ENCODE measurements at places on chromosomes 6 and 20.

DNA sequence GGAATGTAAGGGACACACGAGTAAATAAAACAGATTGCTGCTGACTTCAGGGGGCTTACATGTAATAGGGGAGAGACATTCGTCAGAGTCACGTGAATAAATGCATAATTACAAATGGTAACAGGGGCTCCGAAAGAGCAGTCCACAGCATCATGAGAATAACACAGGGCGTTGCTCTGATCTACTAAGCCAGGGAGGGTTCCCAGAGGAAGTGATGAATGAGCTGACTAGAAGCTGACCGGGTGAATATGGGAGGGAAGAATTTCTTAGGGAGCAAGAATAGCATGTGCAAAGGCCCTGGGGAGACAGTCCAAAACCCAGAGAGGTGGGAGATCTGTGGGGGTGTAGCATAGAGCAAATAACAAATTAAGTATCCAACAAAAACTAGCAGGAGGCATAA, 2.4 kb downstream of the BPI start:
- no peak for DNase-seq

GRCh38 chr6:115753446-115753845, 307.2 kb downstream of the FRK start:
- no peak for DNase-seq

GRCh38 chr6:93087606-93088005, 331.8 kb downstream of the EPHA7 start:
- DNase-seq = no peak

GRCh38 chr20:45235995-45236394, 14.8 kb downstream of the SEMG2 start:
- no peak for DNase-seq

- DNase-seq = no peak
These were observed 62.4 kb downstream of the APCDD1L start for GRCh38 chr20:58452667-58453255.

DNA sequence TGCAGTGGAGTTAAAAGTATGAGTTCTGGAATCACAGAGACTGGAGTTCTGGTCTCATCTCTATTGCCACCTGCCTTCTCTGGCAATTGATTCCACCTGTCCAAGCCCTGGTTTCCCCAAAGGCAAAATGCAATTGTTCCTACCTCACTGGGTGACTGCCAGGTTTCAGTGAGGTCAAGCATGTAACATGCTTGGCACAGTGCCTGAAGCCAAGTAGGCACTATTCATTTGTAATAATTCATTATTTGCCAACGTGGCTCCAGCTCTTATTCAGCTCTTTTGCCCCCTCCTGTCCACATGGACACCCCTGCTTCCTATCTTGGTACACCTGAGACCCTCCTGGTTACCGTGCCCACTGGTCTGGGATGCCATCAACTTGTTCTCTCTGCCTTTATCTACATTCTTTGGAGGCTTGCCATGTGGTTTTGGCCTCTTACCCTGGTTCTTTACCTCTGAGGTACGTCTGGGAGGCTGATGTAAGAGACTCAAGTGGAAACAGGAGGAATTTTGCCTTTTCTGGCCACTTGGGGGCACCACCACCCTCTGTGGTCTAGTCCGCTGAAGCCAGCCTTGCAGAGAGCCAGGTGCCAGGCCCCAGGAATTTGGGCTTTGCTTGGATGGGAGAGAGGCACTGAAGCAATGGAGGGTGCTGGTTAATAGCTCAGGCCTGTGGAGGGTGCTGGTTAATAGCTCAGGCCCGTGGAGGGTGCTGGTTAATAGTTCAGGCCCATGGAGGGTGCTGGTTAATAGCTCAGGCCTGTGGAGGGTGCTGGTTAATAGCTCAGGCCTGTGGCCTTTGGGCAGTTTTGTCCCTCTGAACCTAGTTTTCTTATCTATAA, 1.7 kb downstream of the KCNK15 start:
- DNase-seq = peak; percentile 56

DNA sequence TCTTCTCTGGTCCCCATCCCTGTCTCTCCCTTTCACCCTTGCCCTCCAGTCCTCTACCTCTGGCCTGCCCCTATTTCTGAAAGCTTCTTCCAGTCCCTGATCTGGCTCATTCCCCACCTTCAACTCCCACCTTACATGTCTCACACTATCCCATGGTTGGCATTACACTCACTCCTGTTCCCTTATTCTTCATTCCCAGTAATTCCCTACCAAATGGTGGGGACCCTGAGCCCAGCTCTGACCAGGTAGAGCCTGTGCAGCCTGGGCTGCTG, 6.4 kb downstream of the TP53INP2 start:
- no peak for DNase-seq

DNA sequence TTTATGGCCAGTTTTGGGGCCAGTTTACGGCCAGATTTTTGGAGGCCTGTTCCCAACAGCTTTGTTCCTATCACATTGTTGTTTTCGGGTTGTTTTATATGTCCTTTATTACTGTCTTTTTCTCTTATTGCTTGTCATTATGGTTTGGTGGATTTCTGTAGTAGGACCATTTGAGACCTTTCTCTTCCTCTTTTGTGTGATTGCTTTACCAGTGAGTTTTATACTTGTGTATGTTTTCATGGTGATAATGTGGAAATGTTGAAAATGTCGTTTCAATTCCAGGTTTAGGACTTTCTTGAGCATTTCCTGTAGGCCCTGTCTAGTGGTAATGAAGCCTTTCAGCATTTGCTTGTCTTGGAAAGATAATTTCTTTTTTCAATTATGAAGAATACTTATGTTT, 17.8 kb downstream of the HLA-B start:
- no peak for DNase-seq

DNA sequence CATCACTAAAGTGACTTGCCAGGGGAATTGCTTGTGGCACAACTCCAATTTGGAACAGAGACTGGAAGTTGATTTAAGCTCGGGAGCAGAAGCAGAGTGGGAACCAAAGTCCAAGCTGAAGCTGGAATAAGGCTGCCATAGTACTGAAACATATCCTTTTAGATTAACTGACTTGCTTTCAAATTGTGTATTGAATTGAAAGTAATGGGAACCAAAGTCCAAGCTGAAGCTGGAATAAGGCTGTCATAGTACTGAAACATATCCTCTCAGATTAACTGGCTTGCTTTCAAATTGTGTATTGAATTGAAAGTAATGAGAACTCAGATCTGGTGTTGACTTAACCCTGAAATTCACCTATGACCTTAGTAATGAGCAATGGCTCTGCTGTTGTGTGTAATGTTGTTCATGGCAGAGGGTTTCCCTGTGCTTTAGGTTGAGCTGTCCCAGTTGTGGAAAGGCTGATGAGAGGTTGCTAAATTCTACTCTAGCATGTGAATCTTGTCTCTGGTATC, 40.2 kb downstream of the CENPW start:
- no peak for DNase-seq

DNA sequence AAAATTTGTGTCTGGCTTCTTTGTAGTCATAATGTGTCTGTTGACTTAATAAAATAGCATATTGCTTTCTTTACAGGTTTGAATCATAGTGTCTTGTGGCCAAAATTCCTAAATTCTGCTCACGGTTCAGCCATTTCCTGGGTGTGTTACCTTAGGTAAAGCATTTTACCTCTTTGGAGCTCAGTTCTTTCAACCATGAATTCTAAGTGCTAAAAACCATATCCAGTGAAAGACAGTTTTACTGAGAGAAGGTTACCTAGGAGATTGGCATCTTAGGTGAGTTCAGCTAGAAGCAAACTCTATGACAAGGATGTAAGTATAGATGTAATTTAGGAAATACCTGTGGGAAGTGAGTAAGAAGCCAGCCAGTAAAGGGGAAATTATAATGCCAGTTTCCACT, 20.7 kb downstream of the CRYBG1 start:
- DNase-seq = no peak

DNA sequence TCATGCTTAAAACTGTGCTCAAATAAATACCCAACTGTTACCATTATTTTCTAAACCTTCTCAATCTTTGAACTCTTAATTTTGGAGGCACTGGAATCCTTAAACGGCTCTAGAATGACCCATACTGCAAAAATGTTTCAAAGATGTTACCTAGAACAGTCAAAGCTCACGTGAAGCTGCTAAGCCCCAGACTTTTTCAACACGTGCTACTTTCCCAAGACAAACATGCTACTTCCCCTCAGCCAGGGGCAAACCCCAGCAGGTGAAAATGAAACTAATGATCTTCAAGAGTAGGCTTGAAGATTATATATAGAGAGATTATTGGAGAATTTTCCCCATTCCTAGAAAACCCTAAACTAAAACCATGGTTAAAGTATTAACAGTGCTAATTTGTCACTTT, 28.1 kb downstream of the HUS1B start:
- DNase-seq = no peak

DNA sequence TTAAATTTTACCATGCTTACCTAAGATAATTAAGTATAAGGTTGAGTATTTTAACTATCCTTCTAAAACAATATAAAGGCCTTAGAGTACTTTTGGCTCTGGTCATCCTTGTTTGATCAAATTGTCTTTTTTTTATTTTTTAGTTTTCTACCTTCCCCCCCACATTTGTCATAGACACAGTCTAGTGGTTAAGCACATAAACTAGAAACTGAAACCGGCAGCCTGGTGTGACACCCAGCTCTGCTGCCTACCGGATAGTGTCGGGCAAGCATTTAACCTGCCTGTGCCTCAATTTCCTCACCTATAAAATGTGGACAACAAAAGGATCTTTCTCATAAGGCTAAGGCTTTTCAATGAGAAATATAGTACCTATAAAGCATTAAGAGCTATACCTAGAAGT, 21.6 kb upstream of the TULP4 start:
- peak; percentile 68 for DNase-seq

GRCh38 chr6:83072726-83073125, 5.3 kb downstream of the DOP1A start:
- DNase-seq = no peak

DNA sequence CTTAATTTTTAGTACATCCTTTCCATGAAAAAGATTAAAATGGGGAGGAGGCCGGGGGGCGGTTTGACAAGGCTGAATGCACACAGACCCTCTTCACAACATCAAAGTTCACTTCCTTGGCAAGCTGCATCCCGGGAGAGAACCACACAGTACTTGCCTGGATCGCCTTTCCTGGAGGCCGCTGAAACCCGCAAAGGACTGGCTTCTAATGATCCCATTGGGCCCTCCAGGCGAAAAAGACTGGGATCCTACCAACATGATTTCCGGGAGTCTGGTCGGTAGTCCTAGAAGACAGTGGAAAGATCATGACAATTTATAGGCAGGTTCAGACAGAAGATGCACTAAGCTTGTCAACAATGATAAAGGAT, 60.2 kb downstream of the RIPOR2 start:
- DNase-seq = no peak

GRCh38 chr6:160337301-160337700, 10.9 kb upstream of the SLC22A3 start:
- no peak for DNase-seq

DNA sequence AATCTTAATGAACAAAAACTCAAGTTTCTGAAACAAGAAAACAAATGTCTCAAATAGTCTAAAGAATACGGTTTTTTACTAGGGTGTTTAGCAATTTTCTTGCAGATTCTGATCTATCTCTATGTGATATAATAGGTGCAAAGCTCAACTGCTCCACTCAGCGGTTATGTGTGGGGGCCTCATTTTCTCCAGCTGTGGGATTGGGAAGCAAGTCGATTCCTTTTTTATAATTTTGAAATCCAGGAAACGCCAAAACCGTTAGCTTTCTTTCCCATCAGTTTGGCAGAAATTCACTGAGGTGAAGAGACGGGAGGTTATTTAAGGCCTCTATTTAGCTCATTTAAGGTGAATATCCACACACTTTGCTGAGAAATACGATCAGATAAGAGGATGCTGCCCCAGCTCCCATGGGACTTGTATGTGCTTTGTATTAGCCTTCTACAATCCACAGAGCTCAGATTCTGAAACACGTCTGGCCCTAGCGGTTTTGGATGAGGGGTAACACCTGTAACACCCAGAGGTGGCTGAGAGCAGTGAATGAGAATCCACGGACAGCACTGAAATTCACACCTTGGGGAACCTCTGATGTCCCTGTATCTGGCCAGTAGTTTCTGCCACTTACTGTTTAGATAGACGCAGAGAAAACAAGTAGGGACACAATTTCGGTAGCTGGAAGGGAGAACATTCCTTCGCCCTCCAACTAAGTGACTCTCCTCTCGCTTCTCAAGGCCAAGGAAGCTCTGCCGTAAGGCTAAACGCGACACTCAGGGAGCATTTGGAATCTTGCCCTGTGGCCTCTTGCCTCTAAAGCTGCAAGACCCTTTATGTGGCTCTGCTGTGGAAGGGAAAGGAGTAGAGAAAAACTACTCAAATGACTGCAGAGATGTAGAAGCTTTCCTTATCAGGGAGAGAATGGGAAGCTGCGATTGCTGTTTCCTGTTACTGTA, 6.5 kb upstream of the BCAS4 start:
- DNase-seq = no peak

DNA sequence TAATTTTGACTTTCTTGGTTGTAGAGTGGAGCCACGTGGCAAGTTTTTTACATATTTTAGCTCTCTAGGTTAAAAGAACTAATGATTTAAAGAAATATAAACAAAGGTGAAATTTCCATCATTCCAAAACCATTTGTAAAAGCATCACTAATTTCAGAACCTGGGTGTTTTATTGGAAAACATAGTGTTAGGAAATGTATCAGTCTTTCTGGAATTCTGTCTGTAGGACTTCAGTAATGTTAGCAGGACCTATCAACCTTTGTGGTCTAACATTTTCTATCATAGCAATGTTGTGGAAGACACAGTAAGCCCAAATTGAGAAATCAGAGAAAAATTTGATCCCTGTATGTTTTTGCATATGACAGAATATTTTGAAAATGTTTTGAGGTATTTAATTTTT, 28.3 kb downstream of the L3MBTL3 start:
- no peak for DNase-seq

- no peak for DNase-seq
These were observed 18.3 kb downstream of the ETV7 start for GRCh38 chr6:36368921-36369865.

DNA sequence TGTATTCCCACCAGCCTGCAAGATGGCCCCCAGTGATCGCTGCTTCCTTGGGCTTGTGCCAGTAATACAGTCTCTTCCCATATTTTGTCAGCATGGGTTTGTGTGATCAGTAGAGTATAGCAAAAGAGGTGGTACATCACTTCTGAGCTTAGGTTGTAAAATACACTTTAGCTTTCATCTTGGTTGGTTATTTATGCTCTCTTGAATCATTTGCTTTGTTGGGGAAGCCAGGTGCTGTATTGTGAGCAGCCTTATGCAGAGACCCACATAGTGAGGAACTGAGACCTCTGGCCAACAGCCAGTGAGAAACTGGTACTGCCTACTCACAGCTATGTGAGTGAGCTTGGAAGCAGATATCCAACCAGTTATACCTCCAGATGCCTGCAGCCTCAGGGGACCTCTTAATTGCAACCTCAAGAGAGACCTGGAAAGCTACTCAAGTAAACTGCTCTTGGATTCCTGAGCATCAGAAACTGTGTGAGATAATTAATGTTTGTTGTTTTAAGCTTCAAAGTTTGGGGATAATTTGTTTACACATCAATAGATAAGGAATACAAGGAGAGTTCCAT, 229.3 kb downstream of the FARS2 start:
- DNase-seq = no peak

All from T-cell (primary cell).